Endothelial cell (in vitro differentiated cells): ENCODE measurements at places on chromosomes 3 and 15. TPM values are rescaled to one million over a fixed set of nuclear protein-coding genes. Genes with fewer than 3 reads are reported as not detected.

ROBO2 gene
- total RNA-seq = 2.5 TPM

GOLGA8M gene
- total RNA-seq = 1.3 TPM

CD200 gene
- total RNA-seq = 30.9 TPM

TF gene
- total RNA-seq = 3.9 TPM

DLEC1 gene
- 0.62 TPM for total RNA-seq

SLC51B gene
- total RNA-seq = not detected

MEGF11 gene
- 0.77 TPM for total RNA-seq

CILP gene
- not detected for total RNA-seq

STRA6 gene
- 9.2 TPM for total RNA-seq

DUOX2 gene
- total RNA-seq = 1.2 TPM

NR2E3 gene
- not detected for total RNA-seq

KNL1 gene
- 9.5 TPM for total RNA-seq

IL17RE gene
- total RNA-seq = 0.74 TPM

CNTN6 gene
- not detected for total RNA-seq

CDHR4 gene
- total RNA-seq = 1.1 TPM

SLC22A13 gene
- total RNA-seq = 0.21 TPM
